ENCODE measurements at places on chromosomes 3 and 15.
A peak's percentile ranks its signal among the peaks of the same experiment; 100 is the strongest.

DNA sequence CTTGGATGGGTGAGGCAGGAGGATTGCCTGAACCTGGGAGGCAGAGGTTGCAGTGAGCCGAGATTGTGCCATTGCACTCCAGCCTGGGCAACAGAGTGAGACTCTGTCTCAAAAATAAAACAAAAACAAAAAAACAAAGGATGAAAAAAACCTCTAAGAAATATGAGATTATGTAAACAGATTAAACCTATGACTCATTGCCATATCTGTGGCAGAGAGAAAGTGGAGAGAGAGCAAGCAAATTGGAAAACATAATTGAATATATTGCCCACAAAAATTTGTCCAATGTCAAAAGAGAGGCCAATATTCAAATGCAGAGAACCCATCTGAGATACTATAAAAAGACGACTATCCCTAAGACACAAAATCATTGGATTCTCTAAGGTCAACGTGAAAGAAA is 1106.0 kb downstream of the OTOL1 start:
- no peak for DNase-seq

- peak; percentile 10 for DNase-seq
These were observed 213.6 kb downstream of the GAP43 start for GRCh38 chr3:115836944-115837343.

- no peak for DNase-seq
These were observed 481 bp downstream of the ADAMTS17 start for GRCh38 chr15:100341239-100341749.

- no peak for DNase-seq
These were observed 632.2 kb downstream of the FOXP1 start for GRCh38 chr3:70951316-70951715.

DNA sequence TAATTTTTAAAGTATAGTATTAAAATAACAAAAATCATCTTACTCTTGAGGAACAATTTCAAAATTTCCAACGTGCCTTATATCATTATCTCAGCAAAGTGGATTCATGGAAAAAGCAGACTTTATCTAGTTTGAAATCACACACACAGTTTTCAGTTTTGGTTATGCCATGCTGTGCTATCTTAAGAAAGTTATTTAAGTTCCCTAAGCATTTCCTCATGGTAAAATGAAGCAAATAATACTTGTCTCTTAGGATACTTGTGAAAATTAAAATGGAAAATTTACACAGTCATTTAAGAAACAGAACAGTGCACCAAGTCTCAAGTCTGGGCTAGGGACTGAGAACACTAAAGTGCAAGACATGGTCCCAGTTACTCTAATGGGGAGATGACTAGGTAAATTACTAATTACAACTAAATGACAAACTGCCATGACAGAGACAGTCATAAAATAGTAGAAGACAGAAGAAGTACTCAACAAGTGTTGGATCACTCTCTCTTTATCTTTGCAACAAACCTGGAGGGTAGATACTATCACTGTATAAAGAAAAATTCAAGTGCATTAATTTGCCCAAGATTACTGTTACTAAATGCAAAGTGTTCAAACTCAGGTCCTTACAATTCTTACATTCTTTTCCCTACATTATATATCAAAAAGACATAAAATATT is 44.8 kb downstream of the DMXL2 start:
- DNase-seq = no peak

DNA sequence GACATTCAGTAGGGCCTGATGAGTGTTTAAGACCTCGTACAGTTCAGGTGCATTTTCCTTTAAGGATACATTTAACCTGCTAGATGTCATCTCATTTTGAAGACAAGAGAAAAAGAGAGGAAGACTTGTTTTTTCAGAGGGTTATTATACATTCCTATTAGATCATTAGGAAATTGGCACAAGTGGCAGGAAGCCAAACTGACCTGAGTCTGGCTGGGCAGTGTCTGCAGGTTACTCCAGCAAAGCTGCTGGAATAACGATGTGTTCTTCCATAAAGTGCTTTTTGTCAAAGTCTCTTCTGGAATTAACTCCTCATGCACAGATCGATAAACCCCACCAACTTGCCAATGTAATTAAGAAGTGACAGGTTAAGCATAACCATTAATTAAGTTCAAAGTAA is 396.4 kb upstream of the TPRG1 start:
- no peak for DNase-seq

DNA sequence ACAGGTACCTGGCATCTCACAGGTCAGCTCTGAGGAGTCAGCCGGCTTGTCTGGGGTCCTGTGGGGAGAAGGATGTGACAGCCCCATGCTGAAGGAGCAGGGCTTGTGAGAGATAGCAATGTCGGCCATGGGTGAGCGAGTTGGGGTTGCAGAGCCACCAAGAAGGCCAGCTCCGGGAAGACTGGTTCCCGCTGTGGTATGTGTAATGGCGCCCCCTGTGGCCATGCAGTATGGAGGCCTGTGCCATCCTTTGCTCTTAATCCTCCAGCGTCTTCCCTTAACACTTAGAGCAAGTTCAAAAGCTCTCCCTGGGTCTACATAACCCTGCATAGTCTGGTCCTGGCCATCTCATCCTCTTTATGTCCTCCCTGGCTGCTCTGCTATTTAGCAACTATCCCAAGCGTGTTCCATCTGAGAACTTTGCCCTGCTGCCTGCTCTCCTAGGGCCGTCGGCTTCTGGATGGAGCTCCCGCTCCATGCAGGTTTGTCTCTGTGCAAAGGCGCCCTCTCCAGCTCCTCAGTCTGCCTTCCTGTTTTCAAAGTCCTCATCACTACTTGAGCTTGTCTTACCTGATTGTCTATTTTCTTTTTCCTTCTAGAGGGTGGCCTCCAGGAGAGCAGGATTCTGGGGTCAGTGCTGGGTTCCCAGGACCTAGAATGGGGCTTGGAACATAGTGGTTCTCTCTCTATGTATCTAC is 40.8 kb upstream of the IQCF6 start:
- no peak for DNase-seq

GRCh38 chr15:68574629-68575028 is 4.2 kb upstream of the CORO2B start:
- DNase-seq = no peak

GRCh38 chr3:144774897-144775296 is 803.3 kb downstream of the DIPK2A start:
- no peak for DNase-seq

DNA sequence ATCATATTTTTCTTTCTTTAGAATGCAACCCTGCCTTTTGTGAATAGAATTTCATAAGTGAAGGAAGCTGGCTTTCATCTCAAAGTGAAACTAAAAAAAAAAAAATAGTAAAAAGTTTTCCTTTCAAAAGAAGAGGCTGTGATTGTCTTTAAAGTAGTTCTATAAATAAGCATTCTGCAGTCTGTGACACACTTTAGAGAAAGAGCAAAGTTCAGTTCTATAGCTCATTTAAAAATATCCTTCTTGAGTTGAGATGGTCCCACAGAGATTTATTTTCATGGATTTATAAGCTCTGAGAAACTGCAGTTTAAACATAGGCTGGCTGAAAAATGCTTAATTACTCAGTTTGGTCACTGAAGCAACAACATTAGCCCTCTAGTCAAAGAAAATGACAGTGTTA is 36.1 kb upstream of the CNTN6 start:
- no peak for DNase-seq

- no peak for DNase-seq
These were observed 1.0 kb upstream of the MGA start for GRCh38 chr15:41659190-41659589.

GRCh38 chr15:66883284-66883911 is 181.4 kb downstream of the SMAD6 start:
- DNase-seq = no peak

GRCh38 chr3:133479895-133480669 is 80.2 kb downstream of the BFSP2 start:
- DNase-seq = no peak

DNA sequence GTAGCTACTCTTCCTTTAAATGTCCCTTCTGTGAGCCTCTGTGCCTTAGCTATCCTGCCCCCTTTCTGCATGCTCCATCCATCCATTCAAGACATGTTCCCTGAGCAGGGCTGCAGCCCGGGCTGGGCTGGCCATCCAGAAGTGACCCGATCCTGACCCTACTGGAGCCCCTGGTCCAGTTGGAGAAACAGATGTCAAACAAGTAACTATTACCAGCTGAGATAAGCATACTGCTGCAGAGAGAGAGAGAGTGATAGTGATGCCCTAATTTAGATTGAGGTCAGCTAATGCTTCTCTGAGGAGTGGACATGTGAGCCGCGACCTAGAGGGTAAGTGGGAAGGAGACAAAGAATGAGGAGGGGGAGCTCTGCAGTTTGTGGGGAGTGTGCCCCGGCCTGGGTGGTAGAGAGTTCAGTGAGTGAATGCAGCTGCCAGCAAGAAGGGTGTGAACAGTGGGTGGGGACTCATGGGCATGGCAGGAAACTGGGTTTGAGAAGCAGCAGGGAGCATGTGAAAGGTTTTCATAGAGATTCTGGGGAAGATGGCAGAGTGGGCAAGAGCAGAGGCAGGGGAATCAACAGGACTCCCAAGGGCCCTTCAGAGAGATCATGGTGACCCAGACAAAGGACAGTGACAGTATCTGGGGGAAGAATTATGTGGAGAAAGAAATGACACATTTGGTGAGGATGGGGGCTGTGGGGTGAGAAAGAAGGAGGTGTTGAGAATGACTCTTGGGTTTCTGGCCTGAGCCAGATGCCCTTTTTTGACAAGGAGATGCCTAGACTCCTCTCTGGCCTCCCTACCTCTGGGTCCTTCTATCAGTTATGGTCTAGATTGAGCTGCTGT is 44.9 kb downstream of the CHCHD6 start:
- DNase-seq = no peak

DNA sequence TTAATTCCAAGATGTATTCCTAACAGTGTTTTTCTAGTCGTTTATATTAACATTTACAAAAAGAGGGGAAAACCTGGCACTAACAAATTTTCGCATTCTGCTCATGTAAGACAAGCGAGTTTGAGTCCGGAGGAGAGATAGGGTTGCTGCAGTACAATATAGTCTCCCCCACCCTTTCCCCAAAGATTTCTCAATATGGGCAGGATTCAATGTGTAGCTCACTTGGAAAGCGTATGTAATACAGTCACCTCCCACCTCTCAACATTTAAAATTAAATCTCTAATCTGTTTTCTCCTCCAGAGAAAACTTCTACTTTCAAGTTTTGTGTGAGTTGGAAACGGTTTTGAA is 57.9 kb downstream of the CMSS1 start:
- DNase-seq = no peak

- DNase-seq = no peak
These were observed 466.9 kb upstream of the SUCLG2 start for GRCh38 chr3:68121287-68121686.

- no peak for DNase-seq
These were observed 57.4 kb downstream of the UMPS start for GRCh38 chr3:124787476-124788195.

DNA sequence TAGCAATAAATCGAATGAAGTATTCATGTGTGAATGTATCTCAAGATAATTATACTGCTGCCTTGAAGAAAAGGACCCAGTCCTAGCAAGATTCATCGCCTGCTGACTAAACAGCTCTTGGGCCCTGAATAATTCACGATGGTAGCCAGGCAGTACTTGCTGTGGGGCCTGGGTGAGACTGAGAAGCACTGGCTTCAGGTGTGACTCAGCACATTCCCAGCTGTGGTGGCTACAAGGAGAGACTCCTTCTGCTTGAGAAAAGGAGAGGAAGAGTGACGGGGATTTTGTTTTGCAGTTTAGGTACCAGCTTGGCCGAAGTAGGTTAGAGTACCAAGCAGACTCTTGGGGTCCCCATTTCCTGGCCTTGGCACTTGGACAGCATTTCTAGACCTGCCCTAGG is 47.6 kb upstream of the CD200R1L start:
- no peak for DNase-seq

GRCh38 chr3:126524429-126524988 is 554 bp downstream of the CHST13 start:
- no peak for DNase-seq

DNA sequence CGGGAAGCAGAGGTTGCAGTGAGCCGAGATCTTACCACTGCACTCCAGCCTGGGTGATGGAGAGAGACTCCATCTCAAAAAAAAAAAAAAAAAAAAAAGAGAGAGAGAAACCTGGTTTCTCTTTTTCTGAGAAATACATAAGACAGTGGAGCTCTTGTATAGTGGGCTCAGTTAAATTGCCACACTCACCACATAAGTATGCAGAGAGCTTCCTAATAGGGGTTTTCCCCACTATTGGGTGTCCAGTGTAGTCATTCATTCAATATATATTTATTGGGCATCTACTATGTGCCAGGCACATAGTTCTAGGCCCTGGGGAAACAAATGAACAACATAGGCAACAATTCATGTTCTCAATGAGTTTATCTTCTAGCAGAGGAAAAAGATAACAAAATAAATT is 48.9 kb upstream of the FMN1 start:
- DNase-seq = no peak

DNA sequence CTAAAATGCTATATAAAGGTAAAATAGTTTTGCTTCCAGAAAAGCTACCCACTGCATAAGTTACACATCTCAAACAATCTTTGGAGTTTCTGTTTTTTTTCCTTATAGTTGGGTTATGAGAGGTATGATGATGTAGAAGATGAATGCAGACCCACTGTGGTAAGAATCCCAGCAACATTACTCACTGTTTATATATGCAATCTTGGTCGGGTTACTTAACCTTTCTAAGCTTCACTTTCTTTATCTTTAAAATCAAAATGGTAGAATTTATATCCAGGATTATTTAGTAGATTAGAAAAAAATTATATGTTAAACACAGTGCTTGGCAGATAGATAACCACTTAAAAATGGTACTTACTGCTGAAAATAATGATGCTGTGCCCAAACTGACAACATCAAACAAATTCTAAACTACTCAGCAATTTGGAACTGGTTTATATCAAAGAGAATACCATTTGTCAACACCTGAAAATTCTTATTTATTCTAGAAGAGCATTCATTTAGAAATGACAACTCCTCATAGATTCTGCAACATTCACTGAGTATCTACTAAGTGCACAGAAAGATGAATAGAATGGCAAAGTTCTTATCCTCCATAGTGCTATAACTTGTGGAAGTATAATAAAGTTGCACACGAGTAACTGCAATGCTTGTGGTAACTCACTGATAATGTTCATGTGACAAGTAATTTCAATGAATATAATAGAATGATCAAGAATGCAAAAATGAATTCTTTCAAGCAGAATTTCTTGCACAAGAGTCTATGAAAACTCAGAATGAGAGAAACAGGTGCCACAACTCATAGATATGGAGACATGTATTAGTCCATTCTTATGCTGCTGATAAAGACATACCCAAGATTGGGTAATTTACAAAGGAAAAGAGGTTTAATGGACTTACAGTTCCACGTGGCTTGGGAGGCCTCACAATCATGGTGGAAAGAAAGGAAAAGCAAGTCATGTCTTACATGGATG is 129.0 kb upstream of the SLC7A14 start:
- DNase-seq = no peak

DNA sequence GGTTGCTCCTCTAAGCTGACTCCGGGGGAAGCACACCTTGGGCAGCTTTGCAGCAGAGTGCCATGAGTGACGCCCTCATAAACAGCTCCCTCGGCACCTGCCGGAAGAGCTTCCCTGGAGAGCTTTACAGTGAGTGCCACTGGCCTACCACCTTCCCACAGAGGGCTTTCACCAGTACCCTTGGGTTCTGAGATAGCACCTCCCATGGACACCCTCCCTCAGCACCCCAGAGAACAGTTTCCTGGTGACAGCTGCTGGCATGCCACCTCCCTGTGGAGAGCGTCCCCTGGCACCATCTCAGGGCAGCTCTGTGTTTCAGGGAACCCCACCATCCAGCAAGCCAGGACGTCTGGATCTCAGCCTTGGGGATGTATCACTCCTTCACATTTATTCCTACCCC is 49.1 kb downstream of the RUBCN start:
- no peak for DNase-seq

Data from CD4-positive, alpha-beta T cell treated with Interleukin-15 for 4 hours (primary cell).